ENCODE measurements at places on chromosomes 3 and 15. TPM values are rescaled to one million over a fixed set of nuclear protein-coding genes. Genes with fewer than 3 reads are reported as not detected.

DNA sequence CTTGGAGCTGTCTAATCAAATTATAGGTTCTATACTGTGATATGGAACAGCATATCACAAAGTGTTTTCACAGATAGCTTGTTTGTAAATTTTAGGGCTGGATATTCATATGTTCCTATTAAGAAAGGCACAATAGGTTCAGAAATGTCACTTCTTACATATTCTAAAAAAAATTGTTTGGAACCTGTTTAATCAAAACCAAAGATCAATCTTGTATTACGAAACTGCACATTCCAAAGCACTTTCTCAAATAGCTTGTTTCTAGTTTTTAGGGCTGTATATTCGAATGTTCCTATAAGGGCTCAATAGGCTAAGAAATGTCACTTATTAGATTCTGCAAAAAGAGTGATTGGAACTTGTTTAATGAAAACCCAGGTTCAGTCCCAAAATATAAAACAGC is 67.4 kb upstream of the OSBPL11 start:
- no peaks in the 10 kb centered on the region for H3K27me3 ChIP-seq
- no peak for DNase-seq
- no peak overlapping the region for H3K4me3 ChIP-seq
- no peaks in the 10 kb centered on the region for H3K36me3 ChIP-seq
- no peak overlapping the region for H3K27ac ChIP-seq

DNA sequence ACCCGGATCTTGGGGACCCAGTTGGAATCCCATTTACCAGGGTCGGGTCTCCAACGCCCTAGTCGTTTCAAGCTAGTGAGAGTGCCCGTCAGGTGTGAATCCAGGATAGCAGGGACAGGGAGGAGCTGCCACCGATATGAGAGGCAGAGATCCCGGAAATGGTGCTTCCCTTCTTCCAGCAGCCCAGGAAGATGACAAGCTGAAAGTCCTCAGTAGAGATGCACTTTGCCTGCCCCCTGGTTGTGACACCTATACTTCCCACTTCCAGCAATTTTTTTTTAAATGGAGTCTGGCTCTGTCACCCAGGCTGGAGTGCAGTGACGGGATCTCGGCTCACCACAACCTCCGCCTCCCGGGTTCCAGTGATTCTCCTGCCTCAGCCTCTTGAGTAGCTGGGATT is 503.0 kb downstream of the NTRK3 start:
- H3K4me3 ChIP-seq = no peak overlapping the region
- peaks cover 3% of the 10 kb centered on the region for H3K27me3 ChIP-seq
- no peaks in the 10 kb centered on the region for H3K36me3 ChIP-seq
- DNase-seq = no peak
- no peaks in the 10 kb centered on the region for H3K4me1 ChIP-seq

GRCh38 chr3:122993124-122993978 is 34.2 kb downstream of the SEMA5B start:
- H3K27me3 ChIP-seq = peaks cover 69% of the 10 kb centered on the region
- H3K27ac ChIP-seq = no peak overlapping the region
- H3K4me1 ChIP-seq = no peaks in the 10 kb centered on the region

DNA sequence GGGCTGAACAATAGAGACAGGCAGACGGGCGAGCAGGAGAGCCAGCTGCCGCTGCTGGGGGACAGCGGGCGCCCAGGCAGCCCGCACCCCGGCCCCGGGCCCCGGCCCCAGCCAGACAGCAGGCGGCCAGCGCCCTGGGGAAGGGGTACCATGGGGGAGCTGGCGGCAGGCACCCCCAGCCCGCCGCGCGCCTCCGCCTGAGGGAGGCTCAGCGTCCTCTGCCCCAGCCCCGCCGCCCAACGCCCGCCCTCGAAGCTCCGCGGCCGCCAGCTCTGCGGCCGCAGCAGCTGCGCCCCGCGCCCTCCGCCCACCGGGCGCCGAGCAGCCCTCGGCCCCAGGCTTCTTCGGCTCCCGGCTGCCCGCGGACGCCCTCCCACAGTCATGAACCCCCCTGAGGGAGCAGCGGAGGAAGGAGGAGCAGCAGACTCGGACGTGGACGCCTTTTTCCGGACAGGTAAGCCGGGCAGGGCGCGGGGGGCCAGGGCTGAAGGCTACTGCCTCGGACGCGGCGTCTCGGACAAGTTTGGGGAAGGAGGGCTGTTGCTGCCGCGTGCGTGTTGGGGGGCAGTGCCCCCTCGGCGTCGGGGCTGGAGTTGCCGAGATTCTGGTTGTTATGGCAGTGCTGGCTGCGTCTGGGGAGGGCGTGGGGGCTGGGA is 41.6 kb upstream of the ROPN1 start:
- no peaks in the 10 kb centered on the region for H3K36me3 ChIP-seq
- no peak for DNase-seq
- peak within 1 kb of the TSS; percentile 53 for H3K4me3 ChIP-seq
- peaks cover 49% of the 10 kb centered on the region for H3K27me3 ChIP-seq
- H3K27ac ChIP-seq = no peak within 1 kb of the TSS
- H3K4me1 ChIP-seq = peaks cover 13% of the 10 kb centered on the region

The FMN1 gene
- not detected for total RNA-seq

The C3orf85 gene
- not detected for total RNA-seq

The PRSS50 gene
- total RNA-seq = not detected

GRCh38 chr15:93716615-93717231 is 514.6 kb upstream of the MCTP2 start:
- no peaks in the 10 kb centered on the region for H3K4me1 ChIP-seq
- H3K36me3 ChIP-seq = no peaks in the 10 kb centered on the region
- no peak overlapping the region for H3K4me3 ChIP-seq
- no peak for DNase-seq
- H3K27ac ChIP-seq = no peak overlapping the region
- no peaks in the 10 kb centered on the region for H3K27me3 ChIP-seq

GRCh38 chr15:59779110-59779509 is 90.0 kb upstream of the BNIP2 start:
- DNase-seq = no peak
- H3K36me3 ChIP-seq = no peaks in the 10 kb centered on the region
- H3K4me3 ChIP-seq = no peak overlapping the region
- peaks cover 4% of the 10 kb centered on the region for H3K4me1 ChIP-seq

Data from activated CD8-positive, alpha-beta memory T cell treated with anti-CD3 and anti-CD28 coated beads, Interleukin-2, amount 10 ng/mL, durations not matched to agents 7 days and 5 days (primary cell).